ENCODE measurements at places on chromosomes 7 and 10.

DNA sequence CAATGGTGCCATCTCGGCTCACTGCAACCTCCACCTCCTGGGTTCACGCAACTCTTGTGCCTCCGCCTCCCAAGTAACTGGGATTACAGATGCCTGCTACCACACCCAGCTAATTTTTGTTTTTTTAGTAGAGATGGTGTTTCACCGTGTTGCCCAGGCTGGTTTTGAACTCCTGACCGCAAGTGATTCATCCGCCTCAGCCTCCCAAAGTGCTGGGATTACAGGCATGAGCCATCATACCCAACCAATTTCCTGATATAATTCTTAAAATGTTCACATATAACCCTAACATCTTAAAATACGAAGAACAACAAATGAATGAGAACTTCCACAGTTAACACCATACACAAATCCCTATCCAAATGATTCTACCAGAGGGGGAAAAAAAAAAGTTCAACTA is 31.2 kb downstream of the BAIAP2L1 start:
- no peak for DNase-seq

DNA sequence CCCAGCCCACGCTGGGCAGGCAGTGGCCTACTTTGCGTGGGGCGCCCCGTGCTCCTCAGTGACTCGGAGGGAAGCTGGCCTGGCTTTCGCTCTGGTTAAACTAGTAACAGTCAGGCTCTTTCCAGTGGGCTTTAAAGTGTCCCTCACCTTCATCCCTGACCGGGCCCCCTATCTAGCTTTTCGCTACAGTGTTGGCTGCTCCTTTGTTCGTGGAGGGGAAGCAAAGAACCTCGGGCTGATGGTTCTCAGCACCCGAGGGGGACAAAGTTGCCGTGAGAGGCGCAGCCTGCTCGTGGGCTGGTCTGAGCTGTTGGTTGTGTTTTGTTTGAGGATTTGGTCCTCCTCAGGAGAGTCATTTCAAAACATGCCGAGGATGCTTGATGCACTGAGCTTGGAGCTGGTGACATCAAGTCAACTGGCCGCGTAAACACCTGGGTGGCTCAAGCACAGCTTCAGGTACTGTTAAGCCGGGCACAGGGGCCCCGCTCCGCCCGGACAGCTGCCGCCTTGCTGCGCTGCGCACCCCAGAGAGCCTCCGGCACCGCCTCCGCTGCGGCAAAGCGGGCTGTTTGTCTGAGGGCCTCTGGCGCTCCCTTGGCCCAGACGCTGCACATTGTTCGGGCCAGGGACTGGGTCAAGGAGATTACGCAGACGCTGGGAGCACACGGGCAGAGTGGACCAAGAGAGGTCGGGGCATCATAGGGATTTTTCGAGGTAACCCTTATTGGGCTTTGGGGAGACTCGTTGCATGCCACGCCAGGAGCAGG is 1.6 kb downstream of the DLX6 start:
- peak; percentile 52 for DNase-seq

DNA sequence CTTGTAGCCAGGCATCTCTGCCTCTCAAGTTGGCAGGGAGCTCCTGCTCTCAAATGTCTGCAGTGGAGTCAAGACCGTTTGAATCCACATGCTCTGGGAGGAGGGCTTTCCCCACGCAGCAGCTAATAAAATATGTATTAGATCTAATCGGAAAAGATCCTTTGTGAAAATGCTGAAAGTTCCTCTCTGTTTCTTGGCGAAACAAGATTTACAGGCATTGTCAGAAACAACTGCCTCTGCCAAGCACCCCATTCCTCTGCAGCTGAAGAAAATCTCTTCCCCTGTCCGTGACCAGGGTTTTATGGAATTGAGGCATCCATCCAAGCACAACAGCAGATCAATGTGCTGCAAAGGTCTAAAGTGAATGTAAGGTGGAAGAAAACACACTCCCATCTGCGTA is 165.8 kb downstream of the TCERG1L start:
- DNase-seq: no peak

- DNase-seq: no peak
These were observed 55.2 kb downstream of the ZEB1 start for GRCh38 chr10:31374146-31374696.

DNA sequence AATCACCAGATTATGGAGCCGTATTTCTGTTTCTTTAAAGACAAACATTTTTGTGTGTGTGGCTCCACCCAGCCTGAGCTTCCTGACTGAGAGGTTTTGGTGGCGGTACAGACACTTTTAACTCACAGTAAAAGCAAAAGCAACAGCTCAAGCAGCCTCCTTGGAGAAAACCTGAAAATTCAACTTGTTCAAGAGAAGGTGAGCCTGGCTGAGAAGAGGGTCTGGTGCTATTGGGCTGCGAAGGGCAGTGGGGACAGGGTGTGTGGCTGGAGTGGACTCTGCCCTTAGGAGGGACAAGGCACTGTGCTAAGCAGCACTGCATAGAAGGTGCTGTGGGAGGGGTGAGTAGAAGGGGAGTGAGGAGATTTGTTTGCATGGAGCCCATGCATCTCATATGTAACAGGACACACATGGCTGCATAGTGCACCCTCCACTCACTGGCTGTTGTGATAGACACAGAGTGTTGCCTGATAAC is at the start of gene GIMAP7:
TSS of gene GIMAP7 (plus strand) at position 125 of the 475 bp plus-strand sequence. CDS start 5,103 bp downstream, outside the sequence.
- DNase-seq: no peak

DNA sequence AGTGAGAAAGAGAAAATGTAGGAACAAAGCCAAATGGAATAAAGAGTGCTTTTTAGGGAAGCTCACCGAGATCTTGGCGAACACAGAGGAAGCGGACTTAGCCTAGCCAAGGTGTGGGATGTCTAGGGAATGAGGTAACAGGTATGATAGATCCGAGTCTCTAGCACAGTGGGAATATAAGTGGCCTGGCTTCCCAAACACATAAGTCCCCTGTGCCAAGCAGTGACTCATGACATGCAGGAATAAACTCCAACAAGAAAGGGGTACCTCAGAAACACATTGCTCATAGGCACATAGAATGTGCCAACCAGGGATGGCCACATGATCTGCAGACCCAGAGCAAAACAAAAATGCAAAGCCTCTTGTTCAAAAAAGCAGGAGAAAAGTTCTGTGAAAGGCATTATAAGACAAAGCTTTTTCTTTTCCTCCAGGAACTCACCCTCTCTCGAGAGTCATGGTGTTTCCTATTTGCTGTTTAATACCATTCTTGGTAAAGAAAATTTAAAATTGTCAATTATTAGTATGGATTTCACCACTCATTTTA is 542.5 kb downstream of the GATA3 start:
- DNase-seq: no peak

DNA sequence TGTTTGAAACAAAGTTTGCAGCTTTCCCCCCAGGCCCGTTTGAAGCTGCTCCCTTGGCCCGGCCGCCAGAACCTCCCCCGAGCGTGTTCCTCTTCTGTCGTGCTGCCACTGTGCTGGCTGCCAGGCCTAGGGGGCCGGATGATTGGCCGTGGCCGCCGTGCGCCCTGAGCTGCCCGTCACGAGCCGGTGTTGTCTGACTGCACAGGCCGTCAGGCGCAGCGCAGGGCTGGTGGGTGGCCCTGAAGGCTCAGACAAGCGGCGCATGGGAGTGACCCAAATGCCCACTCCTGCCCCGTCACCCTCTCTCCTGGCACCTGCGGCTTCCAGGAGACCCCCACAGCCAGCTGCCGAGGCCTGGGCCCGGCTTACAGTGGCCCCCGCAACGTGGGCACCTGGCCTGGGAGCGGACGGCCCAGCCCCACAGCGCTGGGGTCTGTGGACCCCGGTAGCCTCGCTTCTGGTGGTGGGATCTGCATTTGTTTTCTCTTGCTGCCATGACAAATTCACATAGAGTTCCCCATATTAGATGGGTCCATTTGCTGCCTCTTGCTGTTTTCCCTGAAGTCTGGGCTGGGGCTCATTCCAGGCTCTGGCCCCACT is 13.1 kb downstream of the JAKMIP3 start:
- no peak for DNase-seq

All from trophoblast cell (in vitro differentiated cells and primary cell).